ENCODE measurements at places on chromosomes 1 and 21. TPM values are rescaled to one million over a fixed set of nuclear protein-coding genes. Genes with fewer than 3 reads are reported as not detected.
A peak's percentile ranks its signal among the peaks of the same experiment; 100 is the strongest.

SPAG17 gene
- not detected for total RNA-seq

CD1D gene
- total RNA-seq, result 2.0 TPM

KRTAP13-2 gene
- total RNA-seq, result not detected

DNA sequence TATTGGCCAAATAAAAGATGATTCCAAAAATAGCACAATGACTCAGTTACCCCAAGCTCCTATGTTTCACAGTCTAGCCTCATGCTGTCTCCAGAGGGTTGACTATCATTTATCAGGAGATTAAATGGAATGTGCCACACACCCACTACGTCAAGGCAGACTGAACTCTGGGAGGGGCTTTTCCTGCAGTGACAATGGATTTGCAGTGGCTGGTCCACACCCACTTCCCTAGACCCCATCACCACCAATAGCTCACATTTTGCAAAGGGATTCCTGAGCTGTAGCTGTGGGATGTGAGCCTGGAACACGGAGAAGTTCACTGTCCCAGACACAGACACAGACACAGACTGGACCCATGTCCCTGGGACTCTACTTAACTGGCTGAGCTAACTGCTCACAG, 77.1 kb downstream of the HLCS start:
- peak; percentile 61 for DNase-seq
- H3K4me1 ChIP-seq, result no peaks in the 10 kb centered on the region

DNA sequence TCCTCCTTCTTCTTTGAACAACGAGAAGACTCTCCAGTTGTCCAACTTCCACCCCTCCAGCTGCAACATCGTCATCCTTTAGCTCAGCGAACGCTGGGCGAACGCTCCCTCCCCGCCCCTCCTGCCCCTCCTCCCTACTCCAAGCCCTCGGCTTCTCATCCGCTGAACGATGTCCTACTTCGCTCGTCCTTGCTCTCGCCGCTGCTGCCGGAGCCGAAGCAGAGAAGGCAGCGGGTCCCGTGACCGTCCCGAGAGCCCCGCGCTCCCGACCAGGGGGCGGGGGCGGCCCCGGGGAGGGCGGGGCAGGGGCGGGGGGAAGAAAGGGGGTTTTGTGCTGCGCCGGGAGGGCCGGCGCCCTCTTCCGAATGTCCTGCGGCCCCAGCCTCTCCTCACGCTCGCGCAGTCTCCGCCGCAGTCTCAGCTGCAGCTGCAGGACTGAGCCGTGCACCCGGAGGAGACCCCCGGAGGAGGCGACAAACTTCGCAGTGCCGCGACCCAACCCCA, at the start of gene BCAN:
TSS of gene BCAN (plus strand) at position 357 of the 504 bp plus-strand sequence. CDS start 3,938 bp downstream, outside the sequence.
- peaks cover 13% of the 10 kb centered on the region for H3K27me3 ChIP-seq
- H3K4me1 ChIP-seq, result no peaks in the 10 kb centered on the region
- DNase-seq, result no peak

DNA sequence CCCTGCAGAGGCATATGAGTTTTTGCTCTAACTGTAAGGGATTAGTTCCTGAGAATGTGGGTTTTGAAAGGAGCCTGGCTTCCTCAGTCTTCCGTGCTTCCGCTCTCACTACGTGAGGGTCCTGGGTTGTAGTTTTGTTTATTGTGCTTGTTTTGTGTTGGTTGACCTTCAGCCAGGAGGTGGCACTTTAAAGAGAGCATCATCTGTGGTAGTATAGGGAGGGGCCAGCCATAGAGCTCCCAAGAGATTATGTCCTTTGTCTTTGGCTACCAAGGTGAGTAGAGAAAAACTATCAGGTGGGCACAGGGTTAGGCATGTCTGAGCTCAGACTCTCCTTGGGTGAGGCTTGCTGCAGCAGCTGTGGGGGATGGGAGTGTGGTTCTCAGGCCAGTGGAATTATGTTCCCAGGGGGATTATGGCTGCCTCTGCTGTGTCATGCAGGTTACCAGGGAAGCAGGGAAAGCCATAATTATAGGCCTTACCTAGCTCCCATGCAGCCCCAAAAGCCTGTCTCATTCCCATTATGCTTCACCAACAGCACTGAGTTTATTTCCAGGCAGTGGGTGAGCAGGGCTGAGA, 23.5 kb downstream of the CYP4B1 start:
- H3K36me3 ChIP-seq, result no peaks in the 10 kb centered on the region
- H3K4me1 ChIP-seq, result no peaks in the 10 kb centered on the region
- no peak overlapping the region for H3K4me3 ChIP-seq
- H3K27ac ChIP-seq, result no peak overlapping the region
- DNase-seq, result no peak

GRCh38 chr1:93702828-93703183, 21.2 kb upstream of the BCAR3 start:
- no peak overlapping the region for H3K27ac ChIP-seq
- DNase-seq, result no peak
- H3K36me3 ChIP-seq, result no peaks in the 10 kb centered on the region
- no peaks in the 10 kb centered on the region for H3K27me3 ChIP-seq
- H3K4me1 ChIP-seq, result peaks cover 19% of the 10 kb centered on the region

- DNase-seq, result no peak
- H3K27ac ChIP-seq, result no peak overlapping the region
- H3K36me3 ChIP-seq, result no peaks in the 10 kb centered on the region
- no peaks in the 10 kb centered on the region for H3K4me1 ChIP-seq
- H3K4me3 ChIP-seq, result no peak overlapping the region
Measured at GRCh38 chr1:200911361-200911760, 16.7 kb downstream of the INAVA start.

- H3K27ac ChIP-seq, result no peak overlapping the region
- H3K36me3 ChIP-seq, result no peaks in the 10 kb centered on the region
- no peaks in the 10 kb centered on the region for H3K27me3 ChIP-seq
- DNase-seq, result no peak
- peaks cover 5% of the 10 kb centered on the region for H3K4me1 ChIP-seq
Measured at GRCh38 chr1:234208791-234209190, 164.5 kb upstream of the COA6 start.

GRCh38 chr1:237712586-237713157, 178.1 kb downstream of the ZP4 start:
- H3K27ac ChIP-seq, result no peak overlapping the region
- H3K27me3 ChIP-seq, result no peaks in the 10 kb centered on the region
- no peak overlapping the region for H3K4me3 ChIP-seq
- no peaks in the 10 kb centered on the region for H3K4me1 ChIP-seq

DNA sequence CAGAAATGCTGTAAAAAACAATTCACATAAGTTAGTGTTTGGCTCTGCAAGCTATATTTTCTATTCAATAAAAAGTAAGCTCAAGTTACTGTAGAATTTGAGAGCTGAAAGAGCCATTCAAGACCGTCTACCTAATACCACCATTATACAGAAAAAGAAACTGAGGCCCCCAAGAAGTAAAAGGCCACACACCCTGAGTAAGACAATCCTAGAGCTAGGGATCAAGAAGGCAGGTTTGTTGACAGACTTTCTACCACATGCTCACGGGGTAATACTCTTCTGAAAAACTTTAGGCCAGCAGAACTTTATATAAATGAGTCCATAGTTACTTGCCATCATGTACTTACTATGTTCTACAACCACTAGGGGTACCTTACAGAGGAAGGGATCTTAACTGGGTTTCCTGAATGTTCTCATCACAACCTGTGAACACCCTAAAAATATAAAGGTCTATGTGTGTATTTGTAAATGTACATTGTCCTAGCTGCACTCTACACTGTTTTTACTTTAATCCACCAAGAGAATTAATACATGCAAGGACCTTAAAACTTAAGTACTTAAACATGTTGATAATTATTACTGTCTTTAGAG, 2.7 kb downstream of the PSMG1 start:
- H3K27me3 ChIP-seq, result no peaks in the 10 kb centered on the region
- peaks cover 9% of the 10 kb centered on the region for H3K36me3 ChIP-seq
- H3K4me1 ChIP-seq, result no peaks in the 10 kb centered on the region
- no peak overlapping the region for H3K4me3 ChIP-seq
- no peak overlapping the region for H3K27ac ChIP-seq

DNA sequence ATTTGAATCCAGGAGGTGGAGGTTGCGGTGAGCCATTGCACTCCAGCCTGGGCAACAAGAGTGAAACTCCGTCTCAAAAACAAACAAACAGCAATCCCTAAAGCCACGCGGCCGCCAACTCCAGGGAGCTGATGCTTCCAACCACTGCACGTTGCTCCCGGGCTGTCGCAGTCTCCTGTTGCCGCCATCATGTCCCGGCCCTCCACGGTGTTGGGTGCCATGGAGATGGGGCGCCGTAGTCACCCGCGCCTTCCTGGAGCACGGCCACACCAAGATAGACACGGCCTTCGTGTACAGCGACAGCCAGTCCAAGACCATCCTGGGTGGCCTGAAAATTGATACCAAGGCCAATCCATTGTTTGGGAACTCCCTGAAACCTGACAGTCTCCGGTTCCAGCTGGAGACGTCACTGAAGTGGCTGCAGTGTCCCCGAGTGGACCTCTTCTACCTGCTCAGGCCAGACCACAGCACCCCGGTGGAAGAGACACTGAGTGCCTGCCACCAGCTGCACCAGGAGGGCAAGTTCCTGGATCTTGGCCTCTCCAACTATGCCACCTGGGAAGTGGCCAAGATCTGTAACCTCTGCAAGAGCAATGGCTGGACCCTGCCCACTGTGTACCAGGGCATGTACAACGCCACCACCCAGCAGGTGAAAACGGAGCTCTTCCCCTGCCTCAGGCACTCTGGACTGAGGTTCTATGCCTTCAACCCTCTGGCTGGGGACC, 32.6 kb downstream of the SLC16A1 start:
- H3K36me3 ChIP-seq, result peaks cover 42% of the 10 kb centered on the region
- no peak for DNase-seq
- H3K27me3 ChIP-seq, result no peaks in the 10 kb centered on the region
- no peaks in the 10 kb centered on the region for H3K4me1 ChIP-seq
- H3K27ac ChIP-seq, result no peak overlapping the region

DNA sequence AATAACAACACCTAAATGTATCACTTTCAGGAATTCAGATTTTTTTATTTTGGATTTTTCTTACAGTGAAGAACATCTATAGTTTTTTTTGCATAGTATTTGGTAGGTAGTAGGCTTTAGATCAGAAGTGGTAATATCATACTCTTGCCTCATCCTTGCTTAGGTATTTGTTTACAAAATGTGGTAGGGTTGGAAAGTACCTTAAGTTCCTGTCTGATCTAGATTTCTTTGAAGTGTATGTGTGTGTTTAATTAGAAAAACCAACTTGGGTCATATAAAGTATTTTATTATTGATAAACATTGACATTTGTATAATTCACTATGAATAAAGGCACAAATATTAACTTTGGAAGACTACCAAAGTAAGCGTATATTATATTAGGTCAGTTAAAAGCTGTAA, 85.3 kb upstream of the GPR88 start:
- no peaks in the 10 kb centered on the region for H3K4me1 ChIP-seq
- H3K4me3 ChIP-seq, result no peak overlapping the region
- no peaks in the 10 kb centered on the region for H3K27me3 ChIP-seq
- no peaks in the 10 kb centered on the region for H3K36me3 ChIP-seq
- DNase-seq, result no peak

DNA sequence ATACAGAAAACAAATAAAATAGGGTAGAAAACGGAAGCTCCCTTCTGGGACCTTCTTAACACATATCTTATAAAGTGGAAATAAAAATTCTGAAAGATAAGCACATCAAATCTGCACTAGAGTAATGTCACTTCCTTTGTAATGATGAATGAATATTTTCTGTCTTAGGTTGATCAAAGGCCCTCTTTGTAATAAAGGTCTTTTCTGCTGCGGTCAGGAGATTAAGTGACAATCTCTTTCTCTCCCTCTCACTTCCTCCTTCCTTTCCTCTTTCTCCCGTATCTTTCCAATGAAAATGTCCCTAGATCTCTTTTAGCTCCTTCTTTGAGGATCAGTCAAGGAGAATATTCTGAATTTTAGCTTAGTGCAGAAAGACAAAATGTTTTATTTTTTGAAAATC, 33.8 kb downstream of the TMCO1 start:
- no peak overlapping the region for H3K27ac ChIP-seq
- no peaks in the 10 kb centered on the region for H3K27me3 ChIP-seq
- H3K4me3 ChIP-seq, result no peak overlapping the region
- DNase-seq, result no peak

GRCh38 chr1:243980471-243980870, 70.6 kb upstream of the ZBTB18 start:
- no peak overlapping the region for H3K27ac ChIP-seq
- DNase-seq, result no peak
- H3K4me1 ChIP-seq, result no peaks in the 10 kb centered on the region
- no peaks in the 10 kb centered on the region for H3K36me3 ChIP-seq
- no peaks in the 10 kb centered on the region for H3K27me3 ChIP-seq

- peaks cover 4% of the 10 kb centered on the region for H3K4me1 ChIP-seq
- no peak overlapping the region for H3K27ac ChIP-seq
- H3K36me3 ChIP-seq, result no peaks in the 10 kb centered on the region
Measured at GRCh38 chr1:156577550-156577949, 2.0 kb upstream of the TTC24 start.

DNA sequence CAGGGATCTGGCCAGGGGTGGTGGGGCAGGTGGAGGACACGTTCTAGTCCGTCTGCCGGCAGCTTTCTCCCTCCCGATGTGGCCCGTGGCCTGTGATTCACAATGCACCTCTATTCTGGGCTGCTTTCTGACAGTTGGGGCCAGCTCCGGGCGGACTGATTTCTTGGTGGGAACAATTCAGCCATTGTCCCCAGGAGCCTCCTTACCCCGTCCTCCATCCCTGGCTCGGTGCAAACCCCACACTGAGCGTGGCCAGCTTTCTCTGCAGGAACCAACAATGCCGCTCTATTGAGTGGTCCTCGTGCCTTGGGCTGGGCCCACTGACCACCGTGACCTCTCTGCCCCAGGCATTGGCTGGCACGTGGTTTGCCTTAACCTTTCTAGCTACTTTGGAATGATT, 29.7 kb downstream of the PADI2 start:
- no peak overlapping the region for H3K27ac ChIP-seq
- no peaks in the 10 kb centered on the region for H3K27me3 ChIP-seq
- H3K4me1 ChIP-seq, result no peaks in the 10 kb centered on the region
- no peak overlapping the region for H3K4me3 ChIP-seq
- DNase-seq, result no peak

DNA sequence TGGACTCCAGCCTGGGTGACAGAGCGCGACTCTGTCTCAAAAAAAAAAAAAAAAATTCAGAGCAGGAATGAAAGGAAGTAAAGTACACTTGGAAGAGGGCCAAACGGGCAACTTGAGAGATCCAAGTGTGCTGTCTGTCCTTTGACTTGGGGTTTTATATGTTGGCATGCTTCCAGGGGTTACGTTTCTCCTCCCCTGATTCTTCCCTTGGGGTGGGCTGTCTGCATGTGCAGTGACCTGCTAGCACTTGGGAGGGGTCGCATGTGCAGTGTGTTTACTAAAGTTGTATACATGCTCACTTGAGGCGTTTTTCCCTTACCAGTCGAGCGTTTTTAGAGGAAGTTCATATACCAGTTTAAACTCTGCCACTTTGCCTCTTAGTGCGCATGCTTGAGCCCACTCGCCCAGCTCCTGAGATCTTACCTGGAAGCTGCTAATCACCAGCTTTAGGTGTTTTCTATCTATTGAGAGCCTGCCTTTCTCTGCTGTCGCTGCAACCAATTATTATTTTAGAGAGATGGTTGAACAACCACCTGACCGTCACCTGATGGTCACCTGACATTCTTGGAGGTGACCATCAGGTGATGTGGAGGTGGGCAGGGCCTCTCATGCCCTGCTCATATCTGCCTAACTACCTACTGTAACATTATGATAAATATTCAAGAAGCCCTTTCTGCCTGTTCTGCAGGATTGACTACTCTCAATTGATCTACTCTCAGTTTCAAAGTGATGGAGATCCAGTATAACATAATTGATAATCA, 140.1 kb downstream of the MACF1 start:
- H3K27me3 ChIP-seq, result no peaks in the 10 kb centered on the region
- H3K4me1 ChIP-seq, result no peaks in the 10 kb centered on the region
- H3K36me3 ChIP-seq, result peaks cover 83% of the 10 kb centered on the region
- DNase-seq, result no peak
- no peak overlapping the region for H3K27ac ChIP-seq

All from right atrium auricular region (tissue), 2 donors.